ENCODE measurements at places on chromosomes 7 and 10.

- DNase-seq = no peak
Observed at GRCh38 chr7:52504561-52504960, 530.9 kb upstream of the POM121L12 start.

- no peak for DNase-seq
Observed at GRCh38 chr10:9075420-9075819, 1020.9 kb downstream of the GATA3 start.

- DNase-seq = no peak
Observed at GRCh38 chr10:9166770-9167169, 1112.3 kb downstream of the GATA3 start.

GRCh38 chr10:13340626-13341376 lies 7.3 kb downstream of the SEPHS1 start:
- no peak for DNase-seq

DNA sequence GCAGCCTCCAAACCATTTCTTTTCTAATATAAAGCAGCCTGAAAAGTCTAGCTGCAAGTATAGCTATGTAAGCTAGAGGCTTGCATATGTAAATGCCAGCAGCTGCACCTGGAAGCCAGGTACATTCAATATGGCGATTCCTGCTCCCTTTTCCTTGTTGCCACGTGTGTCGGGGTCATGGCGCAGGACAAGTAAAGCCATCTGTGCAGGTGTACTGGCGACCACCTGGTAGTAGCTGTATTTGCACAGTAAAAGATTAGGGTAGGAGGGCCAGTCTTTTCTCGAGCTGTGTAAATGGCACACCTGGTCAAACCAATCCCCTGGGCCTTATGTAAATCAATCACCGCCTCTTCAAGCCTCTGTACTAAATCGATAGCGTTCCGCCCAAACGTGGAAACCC lies 484.5 kb downstream of the MAGI2 start:
- no peak for DNase-seq

DNA sequence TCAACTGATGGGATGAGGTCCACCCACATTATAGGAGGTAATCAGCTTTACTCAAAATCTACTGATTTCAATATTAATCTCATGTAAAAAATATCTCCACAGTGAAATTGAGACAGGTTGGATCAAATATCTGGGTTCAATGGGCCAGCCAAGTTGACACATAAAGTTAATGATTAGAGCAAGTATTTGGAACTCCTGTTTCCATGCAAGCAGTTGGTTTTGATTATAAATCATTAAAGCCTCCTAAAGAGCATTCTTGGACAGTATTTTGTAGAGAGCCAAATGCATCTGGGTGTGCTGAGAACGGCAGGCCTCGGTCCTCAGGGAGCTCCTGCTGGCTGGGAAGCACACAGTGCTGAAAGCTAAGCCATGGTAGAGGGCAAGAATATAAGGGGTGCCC lies 126.9 kb upstream of the BTBD16 start:
- no peak for DNase-seq

DNA sequence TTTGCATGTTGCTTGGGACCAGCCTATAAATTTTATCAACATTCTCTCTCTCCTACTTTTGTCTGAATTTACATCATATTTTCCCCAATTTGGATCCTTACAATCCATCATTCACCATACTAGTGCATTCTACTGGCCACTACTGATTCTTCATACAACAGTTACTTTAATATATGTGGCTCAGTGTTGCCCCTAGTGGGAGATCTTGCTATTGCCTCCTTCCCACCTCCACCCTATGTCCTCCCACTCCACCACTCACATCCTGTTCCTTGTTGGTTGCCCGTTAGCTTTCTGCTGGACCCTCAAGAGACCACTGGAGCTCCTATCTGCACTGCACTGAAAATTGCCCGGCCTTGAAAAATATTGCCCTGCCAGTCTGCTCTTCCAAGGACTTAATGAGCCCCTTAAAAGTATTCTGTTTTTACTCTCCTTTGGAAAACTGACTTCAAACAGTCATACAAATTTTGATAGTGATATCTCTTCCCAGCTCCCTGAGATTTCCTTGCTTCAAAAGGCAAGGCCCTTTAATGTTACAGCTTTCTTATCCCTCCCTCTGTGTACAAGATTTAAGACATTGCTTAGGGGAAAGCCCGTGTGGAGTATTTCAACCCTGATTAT lies 243.2 kb upstream of the TMEM229A start:
- no peak for DNase-seq

DNA sequence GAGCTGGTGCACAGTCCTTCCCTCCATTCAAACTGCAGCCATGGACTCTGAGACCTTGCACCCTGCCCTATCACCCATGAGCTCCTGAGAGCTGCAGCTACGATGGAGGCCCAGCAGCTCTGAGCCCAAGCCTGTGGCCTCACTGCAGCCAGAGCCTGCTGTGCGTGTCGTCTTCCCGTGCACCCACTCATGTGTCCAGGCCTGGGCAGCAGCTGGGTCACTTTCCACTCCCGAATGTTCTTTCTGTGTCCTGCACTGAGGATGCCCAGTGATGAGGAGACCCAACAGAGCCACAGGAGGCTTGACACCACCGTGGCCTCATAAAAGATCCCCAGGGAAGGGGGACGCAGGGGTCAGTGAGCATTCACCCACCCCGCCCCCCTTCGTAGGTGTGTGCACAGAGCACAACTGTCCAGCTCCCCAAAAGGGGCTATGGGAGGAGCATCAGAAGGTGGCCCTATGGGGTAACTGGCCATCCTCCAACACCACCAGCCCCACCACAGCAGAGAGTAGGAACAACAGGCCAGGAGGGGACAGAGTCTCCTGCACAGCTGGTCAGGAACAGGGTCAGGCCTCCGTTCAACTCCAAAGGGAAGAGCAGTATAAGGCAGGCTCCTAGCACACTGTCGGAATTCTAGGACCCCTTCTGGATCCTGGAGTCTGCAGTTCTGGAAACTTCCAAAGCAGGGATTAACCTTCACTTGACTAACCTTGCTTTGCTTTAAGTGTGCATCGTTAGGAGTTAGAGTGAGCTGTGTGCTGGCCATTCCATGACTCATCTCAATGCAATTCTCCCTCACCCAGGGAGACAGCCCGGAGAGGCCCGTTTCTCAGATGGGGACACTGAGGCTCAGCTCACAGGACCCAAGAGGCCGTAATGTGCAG lies 52.6 kb downstream of the RASGEF1A start:
- no peak for DNase-seq

- no peak for DNase-seq
Observed at GRCh38 chr7:22146961-22147512, 201.3 kb upstream of the CDCA7L start.

DNA sequence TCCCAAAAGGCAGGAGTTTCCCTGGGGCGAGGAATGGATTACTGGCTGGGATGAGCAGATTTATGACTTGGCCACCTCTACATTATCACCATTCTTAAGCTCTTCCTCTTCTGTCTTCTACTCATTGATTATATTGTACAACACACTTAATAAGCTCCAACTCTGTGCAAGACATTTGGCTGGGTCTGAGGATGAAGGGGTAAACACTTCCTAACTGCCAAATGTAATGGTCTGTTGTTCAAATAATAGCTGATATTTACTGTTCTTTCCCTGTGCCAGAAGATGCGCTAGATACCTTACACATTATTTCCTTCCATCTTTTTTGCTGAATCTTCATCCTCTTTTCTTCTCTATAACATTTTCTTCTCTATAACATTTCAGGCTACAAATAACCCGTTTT lies 11.6 kb downstream of the OR6V1 start:
- DNase-seq = no peak

- DNase-seq = no peak
Observed at GRCh38 chr7:88315522-88315921, 8.8 kb upstream of the STEAP4 start.

- DNase-seq = no peak
Observed at GRCh38 chr7:46315891-46316290, 394.8 kb upstream of the IGFBP3 start.

DNA sequence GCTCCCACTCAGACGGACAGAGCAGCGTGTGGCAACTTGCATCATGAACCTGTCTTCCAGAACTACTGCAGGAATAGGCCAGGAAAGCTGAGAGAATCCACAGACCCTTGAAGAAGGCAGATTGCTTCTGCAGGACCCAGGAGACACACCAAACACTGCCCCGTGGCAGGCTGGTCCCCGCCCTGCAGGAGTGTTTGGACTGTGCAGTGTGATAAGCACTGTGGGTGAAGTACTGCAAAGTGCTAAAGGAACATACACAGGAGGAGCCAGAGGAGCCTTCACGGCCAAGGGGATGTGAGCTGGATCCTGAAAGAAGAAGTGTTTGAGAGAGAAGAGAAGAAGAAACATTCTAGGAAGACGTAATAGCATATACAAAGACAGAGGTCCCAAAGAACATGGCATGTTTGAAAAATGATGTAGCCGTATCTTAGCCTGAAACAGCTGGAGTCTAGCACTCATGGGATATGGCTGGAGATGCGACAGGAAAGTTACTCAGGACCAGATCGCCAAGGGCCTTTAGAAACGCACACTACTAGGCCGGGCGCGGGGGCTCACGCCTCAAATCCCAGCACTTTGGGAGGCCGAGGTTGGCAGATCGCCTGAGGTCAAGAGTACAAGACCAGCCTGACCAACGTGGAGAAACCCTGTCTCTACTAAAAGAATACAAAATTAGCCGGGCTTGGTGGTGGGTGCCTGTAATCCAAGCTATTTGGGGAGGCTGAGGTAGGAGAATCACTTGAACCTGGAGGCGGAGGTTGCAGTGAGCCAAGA lies 96.9 kb upstream of the RHEB start:
- DNase-seq = no peak

DNA sequence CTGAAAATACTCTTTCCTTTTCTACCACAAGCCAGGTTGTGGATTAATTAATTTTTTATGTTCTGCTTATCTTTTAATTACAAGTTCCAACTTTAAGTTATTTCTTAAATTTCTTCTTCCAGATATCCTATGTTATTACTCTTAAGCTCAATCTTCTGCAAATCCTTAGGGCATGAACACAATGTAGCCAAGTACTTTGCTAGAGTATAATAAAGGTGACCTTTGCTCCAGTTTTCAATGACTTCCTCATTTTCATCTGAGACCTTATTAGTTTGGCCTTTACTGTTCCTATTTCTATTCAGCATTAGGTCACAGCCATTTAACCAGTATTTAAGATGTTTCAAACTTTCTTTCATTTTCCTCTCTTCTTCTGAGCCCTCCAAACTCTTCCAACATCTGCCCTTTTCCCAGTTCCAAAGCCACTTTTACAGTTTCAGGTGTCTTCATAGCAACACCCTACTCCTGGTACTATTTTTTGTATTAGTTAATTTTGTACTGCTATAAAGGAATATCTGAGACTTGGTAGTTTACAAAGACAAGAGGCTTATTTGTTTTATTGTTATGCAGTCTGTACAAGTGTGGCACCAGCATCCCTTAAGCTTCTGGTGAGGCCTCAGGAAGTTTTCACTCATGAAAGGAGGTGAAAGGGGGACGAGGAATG lies 886.2 kb upstream of the GHITM start:
- no peak for DNase-seq

Measured in esophagus squamous epithelium (tissue), 5 donors.